NCI-H1417 treated with DMSO at 0.1 percent for 48 hours (cell line): ENCODE measurements at places on chromosomes 6 and 20.

DNA sequence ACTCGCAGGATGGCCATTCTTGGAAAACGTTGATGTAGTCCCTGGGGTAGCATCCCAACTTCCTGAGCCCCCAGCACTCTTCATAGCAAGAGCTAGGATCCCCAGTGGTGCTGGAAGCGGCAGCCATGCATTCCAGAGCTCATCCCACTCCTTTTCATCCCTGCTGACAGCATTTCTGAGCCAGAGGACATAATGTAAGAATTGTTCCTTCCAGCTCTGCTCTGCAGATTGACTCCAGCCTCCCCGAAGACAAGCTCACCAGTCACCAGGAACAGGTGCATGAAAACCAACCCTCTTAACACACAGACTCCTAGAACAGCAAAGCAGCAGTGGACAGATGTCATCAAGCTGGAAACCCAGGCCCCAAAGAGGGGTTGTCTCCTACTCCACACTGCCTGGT, 3.8 kb downstream of the SLC13A3 start:
- no peak for DNase-seq

DNA sequence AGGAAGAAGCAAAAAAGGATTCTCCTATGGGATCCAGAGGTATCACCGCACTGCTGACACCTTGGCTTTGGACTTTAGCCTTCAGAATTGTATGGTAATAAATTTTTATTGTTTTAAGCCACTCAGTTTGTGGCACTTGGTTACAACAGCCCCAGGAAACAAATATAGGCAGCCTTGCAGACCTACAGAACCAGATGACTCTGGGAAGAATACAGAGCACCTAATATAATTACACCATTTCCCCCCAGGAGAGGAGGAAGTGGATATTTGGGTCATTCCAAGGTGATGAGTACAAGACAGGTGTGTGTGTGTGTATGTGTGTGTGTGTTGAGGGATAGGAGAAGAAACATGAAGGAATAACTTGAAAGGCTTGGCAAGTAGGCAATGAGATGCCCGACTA, 84.2 kb upstream of the ENPP5 start:
- DNase-seq, result no peak

GRCh38 chr6:28355743-28356665, 6.3 kb downstream of the ZKSCAN3 start:
- peak; percentile 32 for DNase-seq

GRCh38 chr20:2576317-2576727, 39.9 kb downstream of the TMC2 start:
- DNase-seq, result no peak

GRCh38 chr6:128821116-128821515, 61.8 kb upstream of the LAMA2 start:
- no peak for DNase-seq

DNA sequence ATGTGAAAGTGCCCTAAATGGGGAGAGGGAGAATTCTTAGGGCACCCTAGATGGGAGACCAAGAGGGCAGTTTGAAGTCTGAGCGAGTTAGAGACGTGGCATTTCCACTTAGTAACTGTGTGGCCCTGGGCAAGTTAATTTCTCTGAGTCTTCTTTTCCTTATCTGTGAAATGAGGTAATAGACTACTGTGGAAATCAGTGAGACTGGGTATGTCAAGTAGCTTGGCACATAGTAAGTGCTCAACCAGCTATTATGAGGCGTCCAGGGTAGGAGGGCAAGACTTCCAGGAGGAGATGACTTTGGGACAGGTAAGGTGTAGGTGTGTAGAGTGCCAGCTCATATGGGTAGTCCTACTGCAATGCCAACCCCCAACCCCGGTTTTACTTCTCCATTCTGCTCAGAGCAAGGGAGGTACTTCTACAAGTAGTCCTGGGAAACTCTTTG, 770 bp downstream of the KIF3B start:
- no peak for DNase-seq

DNA sequence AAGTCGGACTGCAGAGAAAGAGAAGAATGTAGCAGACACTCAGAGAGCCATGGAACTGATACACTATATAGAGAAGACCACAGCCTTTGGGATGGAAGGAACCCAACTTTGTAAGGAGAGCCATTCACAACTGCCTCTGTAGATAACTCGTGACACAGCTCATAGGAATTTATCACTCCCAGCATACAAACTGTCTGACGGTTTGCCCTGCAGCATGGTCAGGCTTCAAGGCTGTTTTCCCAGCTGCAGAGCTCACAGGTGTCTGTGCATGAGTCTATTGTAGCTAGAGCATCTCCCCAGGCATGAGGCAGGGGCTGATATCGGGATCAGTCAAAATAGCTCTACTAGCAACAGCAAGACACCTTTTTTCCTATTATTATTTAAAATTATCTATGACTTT, 130.5 kb upstream of the DTNBP1 start:
- no peak for DNase-seq

DNA sequence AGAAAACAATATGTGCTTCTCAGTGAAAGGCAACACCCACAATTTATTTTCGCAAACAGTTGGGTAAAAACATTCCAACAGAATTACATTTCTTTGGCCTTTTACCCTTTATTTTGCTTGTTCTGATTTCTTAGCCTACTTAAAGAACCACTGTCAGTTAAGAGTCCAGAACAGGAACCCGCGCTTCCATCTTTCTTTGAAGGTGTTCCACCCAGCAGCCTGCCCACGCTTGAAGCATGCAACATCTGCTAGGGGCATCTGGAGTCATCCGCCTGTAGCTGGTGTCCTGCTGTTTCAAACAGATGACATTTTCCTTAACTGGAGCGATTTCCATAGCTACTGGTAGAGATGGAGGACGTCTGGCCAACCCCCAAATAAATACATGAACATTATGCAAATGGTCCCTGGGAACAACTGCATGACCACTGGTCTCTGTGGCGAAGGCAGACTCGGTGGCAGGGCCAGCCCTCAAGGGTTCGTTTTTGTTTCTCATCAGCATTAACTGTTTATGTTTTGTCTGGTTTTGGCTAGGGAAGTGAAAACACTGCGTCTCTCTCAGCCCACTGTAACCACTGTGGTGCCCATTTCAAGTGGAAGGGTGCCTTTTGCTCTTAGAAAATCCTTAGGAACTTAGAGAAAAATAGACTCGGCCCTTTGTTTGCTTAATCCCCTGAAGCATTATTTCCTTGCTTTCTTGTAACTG, 51.6 kb downstream of the LAMA4 start:
- no peak for DNase-seq

GRCh38 chr20:49768204-49769047, 44.2 kb upstream of the SLC9A8 start:
- DNase-seq, result no peak

DNA sequence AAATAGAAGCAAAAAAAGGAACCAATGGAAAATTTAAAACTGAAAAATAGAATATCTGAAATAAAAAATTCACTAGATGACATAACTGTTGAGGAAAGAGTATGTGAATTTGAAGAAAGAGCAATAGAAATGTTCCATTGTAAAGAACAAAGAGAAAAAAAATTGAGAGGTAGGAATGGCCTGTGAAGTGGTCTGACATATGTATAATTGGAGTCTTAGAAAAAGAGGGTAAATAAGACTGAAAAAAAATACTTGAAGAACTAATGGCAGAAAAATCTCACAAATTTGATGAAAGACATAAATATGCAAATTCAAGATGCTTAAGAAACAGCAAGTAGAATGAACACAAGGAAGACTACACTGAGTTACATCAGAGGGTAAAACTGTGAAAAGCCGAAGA, 93.4 kb downstream of the QKI start:
- DNase-seq, result no peak
